Cortex of kidney (tissue), 1 donor: ENCODE measurements at places on chromosomes 5 and 9.

GRCh38 chr5:167950126-167950721, 341.2 kb upstream of the WWC1 start:
- DNase-seq: no peak

GRCh38 chr9:21095561-21095960, 17.8 kb upstream of the IFNB1 start:
- no peak for DNase-seq

GRCh38 chr5:136910625-136911024, 545.3 kb upstream of the TRPC7 start:
- no peak for DNase-seq

DNA sequence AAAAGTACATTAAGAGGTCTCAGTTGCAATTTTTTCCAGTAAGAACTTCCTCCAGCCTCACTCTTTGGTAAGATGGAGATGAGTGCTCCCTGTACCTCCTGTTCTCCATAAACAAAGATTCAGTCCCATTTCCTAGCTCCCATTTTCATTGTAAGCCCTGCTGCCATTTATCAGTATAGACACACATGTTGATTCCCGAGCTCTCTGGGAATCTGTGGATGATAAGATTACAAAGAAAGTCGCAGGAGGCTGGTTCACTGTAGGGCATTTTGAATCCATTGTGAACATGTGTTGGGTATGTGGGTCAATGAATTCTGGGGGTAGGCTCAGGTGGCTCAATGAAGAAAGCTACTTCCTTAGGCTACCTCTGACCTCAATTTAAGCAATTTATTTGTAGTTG, 36.7 kb downstream of the RGMB start:
- DNase-seq: no peak

DNA sequence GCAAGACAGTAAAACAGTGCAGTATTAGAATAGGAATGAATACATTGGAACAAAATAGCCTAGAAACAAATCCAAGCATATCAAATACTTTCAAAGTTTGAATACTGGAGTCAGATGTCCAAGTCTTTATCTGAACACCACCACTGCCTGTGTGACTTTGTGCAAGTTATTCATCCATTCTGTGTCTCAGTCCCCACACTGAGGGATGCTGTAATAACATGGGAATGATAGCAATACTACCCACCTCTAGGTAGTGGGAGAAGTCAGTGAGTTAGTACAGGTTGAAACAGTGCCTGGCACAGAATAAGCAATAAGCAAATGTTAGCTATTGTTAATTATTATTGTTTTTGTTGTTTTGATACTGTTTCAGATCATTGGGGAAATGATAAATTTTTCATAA, 130.9 kb downstream of the SUSD1 start:
- DNase-seq: no peak

- DNase-seq: no peak
Observed at GRCh38 chr5:43573058-43573457, 16.2 kb upstream of the PAIP1 start.

DNA sequence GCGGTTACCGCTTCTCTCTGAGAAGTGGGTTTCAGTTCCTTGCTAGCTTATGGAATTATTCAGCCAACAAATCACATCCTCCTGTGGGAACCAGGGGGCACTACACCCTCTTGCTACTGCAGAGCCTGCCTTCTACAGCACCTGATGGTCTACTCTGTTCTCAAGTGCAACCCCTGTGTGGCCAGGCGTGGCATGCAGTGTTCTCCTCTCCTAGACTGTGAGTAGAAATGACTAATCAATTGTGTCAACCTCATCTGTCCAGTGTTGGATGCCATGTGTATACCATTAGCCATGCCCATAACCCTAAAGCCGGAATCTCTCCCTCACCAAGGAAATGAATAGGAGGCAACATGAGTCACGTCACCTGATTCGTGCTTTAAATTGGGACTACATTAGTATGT, 117.2 kb upstream of the LIFR start:
- no peak for DNase-seq

GRCh38 chr5:157611571-157612476, 36.2 kb upstream of the ADAM19 start:
- no peak for DNase-seq

- no peak for DNase-seq
Observed at GRCh38 chr9:76624391-76625048, 139.7 kb upstream of the PCA3 start.

DNA sequence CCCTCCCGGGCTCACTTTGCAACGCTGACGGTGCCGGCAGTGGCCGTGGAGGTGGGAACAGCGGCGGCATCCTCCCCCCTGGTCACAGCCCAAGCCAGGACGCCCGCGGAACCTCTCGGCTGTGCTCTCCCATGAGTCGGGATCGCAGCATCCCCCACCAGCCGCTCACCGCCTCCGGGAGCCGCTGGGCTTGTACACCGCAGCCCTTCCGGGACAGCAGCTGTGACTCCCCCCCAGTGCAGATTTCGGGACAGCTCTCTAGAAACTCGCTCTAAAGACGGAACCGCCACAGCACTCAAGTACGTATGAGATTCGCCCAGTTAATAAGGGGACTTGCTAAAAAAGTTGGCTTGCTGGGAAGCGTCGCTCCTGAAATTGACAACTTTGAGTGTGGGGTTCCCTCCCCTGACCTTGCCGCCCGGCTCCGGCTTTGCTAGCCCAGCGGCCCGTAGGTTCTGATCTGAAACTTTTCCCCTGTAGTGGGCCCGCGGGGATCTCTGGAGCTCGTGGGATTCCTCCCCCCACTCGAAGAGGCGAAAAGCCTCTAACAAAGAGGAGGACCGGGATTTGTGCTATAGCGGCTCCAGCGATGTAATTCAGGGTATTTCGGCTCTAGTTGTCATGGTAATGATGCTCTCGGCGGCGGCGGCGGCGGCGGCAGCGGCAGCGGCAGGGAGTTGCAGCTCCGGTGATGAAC, 572 bp downstream of the NR4A3 start:
- DNase-seq: no peak

- DNase-seq: no peak
Observed at GRCh38 chr9:113349445-113350094, at the start of gene BSPRY. TSS of gene BSPRY (plus strand) at chr9:113349541. CDS start at chr9:113349580, 39 bp downstream.

DNA sequence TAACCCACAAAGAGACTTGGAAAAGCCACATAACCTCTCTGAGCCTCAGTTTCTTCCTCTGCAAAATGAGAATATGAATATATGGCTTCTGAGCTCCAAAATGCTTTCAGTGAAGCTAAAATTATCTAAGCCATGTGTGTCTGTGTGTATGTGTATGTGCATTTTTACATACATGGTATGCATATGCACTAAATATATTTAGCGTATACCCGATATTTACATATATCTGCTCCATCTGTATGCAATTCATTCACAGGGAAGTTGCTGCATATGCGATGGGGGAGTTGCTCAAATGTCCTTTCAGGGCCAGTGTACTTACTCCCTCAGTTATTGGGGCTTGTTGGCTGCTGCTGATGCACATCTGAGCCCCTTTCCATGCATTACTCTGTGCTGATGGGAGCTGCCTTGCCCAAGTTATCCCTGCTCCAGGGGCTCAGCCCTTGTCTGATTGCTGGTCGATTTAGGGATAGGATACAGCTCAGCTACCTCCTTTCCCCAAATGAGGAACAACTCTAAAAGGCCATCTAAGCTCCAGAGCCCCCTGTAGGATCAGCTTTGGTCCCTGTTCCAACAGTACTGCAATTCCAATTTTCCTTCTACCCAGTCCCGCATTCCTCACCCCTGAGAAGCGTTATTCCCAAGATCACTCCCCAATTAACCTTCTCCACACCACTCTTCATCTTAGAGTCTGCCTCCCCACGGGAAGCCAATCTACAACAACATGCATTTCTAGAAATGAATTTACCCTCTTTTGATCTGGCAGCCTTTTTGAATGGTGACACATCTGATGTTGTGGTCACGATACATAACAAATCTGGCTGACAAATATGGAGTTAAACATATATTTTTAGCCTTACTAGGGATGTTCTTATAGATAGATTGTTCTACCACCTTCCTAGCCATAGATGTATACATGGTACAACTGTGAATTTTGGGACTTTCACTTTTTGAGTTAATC, 15.9 kb downstream of the RHOBTB3 start:
- DNase-seq: no peak

GRCh38 chr5:32058101-32058500, 116.0 kb downstream of the GOLPH3 start:
- no peak for DNase-seq

- DNase-seq: no peak
Observed at GRCh38 chr5:128287740-128288139, 204.2 kb downstream of the SLC12A2 start.
